ENCODE measurements at places on chromosomes 7 and 10.

DNA sequence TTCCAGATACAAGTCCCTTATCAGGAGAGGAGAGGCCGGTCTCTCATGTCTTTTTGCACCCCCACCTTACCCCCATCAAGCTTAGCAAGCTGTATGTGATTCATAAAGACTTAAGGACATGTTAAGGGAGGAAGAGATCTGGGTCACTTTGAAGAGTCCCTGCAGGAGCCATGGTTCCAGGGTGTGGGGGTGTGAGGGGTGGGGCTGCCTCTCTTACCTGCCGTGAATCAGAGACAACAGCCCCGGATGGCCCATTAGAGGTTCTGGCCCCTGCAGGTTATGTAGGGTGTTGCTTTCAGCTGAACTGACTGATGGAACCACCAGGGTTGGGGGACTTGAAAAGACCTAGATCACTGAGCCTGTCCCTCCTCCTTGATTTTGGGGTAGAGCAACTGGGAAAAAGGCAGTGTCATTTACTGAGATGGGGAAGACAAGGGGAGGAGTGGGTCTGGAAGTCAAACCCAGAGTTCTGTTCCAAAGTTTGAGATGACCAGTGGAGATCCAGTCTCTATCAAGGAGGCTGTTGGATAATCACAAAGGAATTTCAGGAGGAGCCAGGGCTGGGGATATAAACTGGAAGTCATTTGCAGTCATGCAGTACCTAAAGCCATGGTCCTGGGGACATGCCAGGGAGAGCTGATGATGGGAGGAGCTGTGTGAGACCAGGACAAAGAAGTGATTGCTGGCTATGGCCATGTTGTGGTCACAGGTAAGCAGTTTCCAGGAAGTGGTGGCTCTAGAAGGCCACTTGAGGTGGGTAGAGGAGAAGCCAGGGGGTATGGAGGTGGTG is 23.1 kb downstream of the ADAMTS14 start:
- peak; percentile 42 for DNase-seq

DNA sequence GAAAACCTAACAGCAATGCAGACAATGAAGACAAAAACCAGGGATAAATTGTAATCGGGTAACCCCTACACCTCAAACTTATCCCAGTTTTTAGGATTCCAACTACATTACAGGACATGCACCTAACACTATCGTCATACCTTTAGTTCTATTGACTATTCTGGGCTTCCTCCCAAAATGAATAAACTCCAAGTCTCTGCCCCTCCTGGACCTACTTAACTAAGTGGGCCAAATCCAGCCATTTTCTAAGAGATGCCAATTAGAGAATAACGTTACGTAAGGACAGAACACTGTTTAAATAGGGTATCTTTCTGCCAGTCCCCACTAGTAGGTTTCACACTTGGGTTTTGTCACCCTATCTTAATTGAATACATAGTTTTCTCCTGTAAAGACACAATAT is 253.1 kb upstream of the MKLN1 start:
- DNase-seq: no peak

DNA sequence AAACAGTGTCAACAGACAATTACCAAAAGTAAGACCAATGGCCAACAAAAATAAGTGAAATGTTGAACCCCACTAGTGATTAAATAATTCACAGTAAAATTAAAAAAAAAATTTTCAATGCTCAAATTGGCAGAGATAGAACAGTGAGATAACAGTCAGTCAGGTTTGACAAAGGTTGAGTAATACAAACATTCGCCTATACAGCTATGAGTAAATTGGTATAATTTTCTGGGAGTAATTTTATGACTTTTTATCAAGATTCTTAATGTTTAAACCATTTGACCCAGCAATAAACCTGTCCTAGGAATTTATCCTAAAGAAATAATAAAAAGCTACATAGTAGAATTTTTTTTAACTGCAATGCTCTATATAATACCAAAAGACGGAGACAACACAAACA is 64.9 kb upstream of the SHH start:
- no peak for DNase-seq

GRCh38 chr10:110641256-110641655 is 2.9 kb upstream of the RBM20 start:
- DNase-seq: no peak

DNA sequence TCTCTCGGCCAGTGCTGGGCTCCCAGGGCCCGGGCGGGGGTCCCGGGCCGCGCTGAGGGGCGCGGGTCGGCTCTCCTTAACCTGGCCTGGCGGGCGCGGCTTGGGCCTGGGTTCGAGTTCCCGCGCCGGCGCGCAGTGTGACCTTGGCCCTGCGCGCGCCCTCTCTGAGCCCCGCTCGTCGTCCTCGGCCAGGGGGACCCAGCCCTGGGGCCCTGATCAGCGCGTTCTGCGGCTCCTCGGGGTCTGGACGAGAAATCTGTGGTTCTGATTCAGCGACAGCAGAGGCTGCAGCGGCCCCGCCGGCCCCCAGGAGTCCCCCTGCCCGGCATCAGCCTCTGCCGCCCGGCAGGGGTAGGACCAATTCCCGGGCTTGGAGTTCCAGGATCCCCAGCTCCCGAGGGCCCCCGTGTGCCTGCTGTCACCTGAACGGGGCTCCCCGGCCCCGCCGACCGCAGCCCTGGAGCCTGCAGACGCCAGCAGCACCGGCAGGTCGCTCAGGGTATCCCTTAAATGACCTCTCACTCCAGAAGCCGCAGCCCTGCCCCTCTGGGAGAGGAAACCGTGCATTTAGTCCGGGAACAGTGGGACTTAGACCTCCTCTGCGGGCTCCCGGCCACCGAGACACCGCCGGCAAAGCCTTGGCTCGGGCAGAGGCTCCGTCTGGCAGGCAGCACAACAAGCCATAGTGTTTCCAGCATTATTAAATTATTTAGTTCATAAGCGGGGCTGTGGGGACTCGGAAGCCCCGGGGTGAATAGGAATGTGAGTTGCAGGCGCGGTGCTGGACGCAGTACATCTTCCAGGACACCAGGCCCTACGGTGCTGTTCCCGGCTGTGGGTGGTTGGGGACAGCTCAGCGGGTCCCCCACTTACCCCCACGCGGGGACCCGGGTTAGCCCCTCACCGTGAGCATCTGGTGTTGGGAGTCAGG is 572 bp downstream of the CHST12 start:
- peak; percentile 42 for DNase-seq

DNA sequence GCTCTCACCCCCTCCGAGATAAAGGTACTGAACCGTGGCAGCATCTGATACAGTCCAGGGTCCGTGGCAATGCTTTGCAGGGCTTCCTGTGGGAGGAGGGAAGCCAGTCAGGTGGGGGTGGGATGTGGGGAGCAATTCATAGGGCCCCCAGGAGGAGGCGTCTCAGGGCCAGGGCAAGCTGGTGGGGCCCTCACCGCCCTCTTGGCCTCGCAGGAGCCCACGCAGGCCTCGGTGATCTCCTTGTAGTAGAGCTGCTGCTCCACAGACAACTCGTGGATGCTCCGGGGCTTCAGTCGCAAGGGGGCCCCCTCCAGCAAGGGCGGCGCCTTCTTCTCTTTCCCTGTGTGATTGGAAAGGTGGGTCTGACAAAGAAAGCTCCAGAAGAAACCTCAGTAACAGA is 7.2 kb downstream of the TAF6 start:
- DNase-seq: no peak

DNA sequence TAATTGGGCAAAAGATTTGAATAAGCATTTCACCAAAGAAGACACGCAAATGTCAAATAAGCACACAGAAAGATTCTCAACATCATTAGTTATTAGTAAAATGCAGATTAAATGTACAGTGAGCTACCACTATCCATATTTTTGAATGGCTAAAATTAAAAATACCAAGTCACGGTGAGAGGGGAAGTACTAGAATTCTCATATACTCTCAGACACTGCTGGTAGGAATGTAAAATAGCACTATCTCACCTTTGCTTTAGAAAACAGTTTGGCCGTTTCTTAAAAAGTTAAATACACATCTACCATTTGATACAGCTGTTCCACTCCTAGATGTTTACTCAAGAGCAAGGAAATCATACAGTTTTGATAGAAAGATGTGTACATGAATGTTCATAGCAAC is 115.8 kb upstream of the CELF2 start:
- no peak for DNase-seq

- DNase-seq: no peak
Measured at GRCh38 chr10:110859206-110859972, 12.3 kb upstream of the PDCD4 start.

DNA sequence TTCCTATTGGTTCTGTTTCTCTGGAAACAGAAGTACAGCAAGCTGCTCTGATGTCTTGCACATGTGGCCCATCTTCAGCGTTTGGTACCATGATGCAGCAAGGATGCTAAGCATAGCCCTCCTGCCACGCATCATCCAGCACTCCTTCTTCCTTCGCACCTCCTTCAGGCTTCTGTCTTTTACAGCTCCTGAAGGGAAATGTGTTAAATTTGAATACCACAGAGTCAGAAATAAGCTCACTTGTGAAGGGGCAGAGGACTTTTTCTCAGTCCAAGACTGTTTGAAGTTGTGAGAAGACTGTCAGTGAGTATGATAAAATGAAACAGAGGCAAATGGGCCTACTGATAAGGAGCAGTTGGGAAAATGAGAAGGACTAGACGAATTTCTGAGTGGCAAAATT is 20.7 kb downstream of the TSPAN13 start:
- DNase-seq: no peak

- peak; percentile 94 for DNase-seq
Measured at GRCh38 chr7:98418636-98419315, 17.9 kb upstream of the BAIAP2L1 start.

DNA sequence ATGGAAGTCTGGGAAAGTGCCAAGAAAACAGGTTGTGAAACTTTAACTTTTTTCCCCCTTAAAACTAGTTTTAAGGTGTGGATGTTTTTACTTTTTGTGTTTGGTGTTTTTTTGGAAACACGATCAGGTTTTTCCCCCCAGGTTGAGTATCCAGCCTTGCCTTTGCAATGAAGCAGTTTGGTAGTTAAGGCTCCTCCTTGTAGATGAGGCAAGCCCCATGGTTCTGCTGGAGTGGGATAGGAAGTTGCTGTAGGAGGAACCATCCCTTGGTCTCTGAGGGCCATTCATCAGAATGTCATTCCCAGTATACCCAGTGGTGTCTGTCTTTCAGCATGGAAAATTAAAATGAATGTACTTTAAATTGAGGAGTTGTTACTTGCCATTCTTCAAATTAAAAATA is 2.7 kb downstream of the CUL1 start:
- peak; percentile 26 for DNase-seq

GRCh38 chr10:103197174-103197573 is 4.1 kb upstream of the NT5C2 start:
- DNase-seq: peak; percentile 68

DNA sequence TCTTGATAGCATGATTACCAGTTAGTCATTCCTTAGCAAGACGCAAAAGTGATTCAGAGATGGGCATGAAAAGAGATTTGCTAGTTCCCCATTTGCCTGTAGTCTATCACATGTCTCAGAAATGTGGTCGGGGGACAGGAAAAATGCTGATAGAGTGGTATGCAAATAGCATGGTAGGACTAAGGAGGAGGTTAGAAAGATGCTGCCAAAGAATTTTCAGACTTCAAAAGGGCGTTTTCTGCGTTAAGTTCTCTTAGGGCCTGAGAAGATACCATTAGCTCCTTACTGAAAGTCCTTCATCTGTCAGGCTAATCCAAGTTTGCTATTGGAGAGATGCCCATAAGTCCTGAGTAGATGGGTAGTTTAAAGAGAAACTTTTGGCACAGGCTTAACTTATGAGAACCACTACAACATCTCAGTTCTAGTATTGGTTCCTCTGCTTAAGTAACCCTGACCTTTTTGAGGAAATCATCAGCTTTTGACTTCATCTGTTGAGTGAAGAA is 2.7 kb downstream of the CALD1 start:
- peak; percentile 61 for DNase-seq

GRCh38 chr7:34544621-34545020 is 113.4 kb upstream of the NPSR1 start:
- no peak for DNase-seq

DNA sequence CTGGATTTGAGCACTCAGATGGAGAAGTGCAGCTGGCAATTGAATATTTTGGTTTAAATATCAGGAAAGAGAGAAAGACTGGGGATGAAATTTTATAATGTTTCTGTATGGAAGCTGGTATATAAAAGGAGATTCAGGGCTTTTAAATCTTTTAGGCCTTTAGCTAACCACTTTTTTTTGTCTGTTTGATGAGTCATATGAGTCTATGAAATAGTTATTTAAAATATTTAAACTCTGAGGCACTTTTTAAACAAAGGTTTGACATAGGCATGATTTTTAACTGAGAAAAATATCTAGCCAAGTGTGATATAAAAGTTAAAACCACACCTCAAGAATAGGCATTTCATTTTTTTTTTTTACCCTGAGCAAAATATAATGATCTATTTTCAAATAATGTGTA is 944.3 kb downstream of the GATA3 start:
- no peak for DNase-seq

DNA sequence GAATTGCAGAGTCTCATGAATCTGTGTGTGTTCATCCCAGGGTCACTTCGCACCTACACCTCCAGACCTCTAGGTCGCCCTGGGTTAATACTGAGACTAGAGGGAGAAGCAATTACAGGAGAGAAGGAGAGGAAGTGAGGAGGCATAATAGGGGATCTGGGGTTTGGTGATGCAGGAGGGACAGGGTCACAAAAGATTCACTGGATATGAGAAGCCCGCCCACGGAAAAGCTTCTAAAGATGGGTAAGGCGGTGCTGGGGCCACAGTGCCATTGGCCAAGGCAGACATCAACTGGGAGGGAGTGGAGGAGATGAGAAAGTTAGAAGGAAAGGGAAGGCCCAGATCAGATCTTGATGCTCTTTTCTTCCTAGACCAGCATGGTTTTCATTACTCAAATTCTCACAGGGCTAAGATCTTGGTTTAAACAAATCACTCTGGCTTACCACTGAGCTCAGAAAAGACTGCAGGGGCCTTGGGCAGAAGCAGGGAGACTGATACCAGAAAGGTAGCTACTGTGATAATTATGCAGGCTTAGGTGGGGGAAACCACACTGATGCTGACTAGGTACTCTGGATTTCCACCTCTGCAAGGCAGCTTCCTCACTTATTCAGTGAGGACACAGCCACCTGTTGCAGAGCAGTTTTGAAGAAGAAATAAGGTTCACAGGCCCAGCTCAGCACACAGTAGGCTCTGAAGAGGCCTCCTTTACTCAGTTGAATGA is 17.4 kb upstream of the ZNF273 start:
- no peak for DNase-seq

GRCh38 chr7:151088856-151089699 is 2.8 kb downstream of the AGAP3 start:
- no peak for DNase-seq

DNA sequence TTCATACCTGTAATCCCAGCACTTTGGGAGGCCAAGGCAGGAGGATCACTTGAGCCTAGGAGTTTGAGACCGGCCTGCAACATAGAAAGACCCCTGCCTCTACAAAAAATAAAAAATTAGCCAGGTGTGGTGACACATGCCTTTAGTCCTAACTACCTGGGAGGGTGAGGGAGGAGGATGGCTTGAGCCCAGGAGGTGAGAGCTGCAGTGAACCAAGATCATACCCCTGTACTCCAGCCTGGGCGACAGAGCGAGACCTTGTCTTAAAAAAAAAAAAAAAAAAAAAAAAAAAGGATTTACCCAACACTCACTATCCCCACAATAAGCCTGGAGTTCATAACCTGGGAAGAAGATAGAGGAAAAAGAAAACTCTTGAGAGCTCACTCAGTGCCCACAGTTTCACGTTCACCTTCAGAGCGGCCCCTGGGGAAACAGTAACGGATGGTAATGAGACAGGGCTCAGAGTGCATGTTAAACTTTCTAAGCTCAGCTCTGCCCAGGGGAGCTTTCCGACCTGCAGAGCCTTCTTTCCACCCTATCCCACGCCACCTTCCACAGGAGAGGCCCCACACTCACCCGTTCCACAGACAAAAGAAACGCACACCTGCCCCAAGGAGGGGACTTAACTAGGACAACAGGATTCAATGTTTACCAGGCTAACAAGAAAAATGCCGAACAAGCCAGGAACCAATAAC is 259.8 kb upstream of the KLF14 start:
- no peak for DNase-seq

- no peak for DNase-seq
Measured at GRCh38 chr7:24858108-24858977, 101.1 kb upstream of the GSDME start.
